Activated naive CD4-positive, alpha-beta T cell treated with anti-CD3 and anti-CD28 coated beads for 36 hours (primary cell): ENCODE measurements at places on chromosomes 11 and 22. TPM values are rescaled to one million over a fixed set of nuclear protein-coding genes. Genes with fewer than 3 reads are reported as not detected.
A peak's percentile ranks its signal among the peaks of the same experiment; 100 is the strongest.

DNA sequence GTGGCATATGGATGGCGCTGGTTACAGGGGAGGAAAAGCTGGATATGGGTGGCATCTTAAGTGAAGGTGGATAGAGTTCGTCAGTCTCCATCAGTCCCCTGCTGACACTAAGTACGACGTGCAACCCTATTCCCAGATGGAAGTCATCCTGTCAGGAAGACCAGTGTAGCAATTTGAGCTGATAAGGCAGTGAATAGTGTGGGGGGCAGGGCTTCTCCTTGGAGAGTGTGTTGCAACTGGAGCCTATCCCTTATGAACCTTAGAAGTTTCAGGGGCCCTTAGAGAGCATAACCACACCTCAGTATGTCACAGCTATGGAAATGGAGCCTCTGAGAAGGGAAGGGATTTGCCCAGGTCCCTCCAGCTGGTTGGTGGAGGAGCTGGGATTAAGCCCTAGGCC is 36.1 kb upstream of the ANKK1 start:
- DNase-seq = no peak

DNA sequence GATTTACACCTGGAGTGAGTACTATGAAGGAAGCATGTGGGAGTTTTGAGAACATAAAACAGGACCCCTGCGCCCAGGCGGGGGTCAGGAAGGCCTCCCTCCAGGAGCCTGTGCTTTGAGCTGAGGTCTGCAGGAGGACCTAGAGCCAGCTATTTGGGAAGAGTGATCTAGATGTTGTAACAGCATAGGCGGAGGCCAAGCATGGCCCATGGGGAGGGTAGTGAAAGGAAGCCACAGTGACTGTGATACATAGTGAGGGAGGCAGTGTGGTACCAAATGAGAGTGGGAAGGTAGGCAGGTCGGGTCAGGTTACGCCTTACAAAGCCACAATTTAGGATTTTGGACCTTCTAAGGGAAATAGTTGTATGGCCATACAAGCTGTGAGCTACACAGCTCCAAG is 147.5 kb downstream of the PARVA start:
- no peak for DNase-seq

GRCh38 chr22:31102441-31103081 is 4.8 kb downstream of the SELENOM start:
- DNase-seq = no peak

DNA sequence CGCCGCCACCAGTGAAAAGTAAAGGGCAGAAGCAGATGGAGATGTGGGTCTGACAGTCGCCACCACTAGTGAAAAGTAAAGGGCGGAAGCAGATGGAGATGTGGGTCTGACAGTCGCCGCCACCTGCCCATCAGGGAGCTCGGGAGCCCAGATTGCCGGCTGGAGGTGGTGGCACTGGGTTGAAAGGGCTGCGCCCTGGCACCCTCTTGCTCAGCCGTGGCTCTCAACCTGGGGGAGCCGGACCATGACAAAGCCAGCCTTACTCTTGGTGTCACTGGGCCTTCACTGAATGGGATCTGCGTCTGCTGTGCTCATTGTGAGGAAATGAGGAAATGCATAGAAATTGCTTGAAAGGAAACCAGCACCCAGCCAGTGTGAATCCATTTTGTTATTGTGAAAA is 36.3 kb downstream of the AP2A2 start:
- no peak for DNase-seq

- DNase-seq = peak; percentile 53
Observed at GRCh38 chr22:37472418-37473006, 13.7 kb downstream of the MFNG start.

DNA sequence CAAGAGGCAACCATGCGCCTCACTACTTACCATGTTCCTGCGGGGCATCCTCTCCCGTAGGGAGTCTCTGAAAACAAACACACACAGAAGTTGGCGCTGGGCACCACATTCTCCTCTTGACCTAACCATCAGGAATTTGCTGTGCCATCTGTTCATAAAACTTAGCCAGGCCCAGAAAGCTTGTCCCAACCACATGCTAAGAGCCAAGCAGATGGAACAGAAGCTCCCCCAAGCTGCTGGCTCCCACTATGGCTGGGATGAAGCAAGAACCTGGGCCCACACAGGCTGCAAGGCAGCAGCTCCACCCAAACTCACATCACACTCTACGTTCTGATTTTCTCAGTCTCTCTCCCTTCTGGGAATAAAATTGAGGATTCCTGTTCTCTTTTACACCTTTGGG is 17.4 kb downstream of the HPS4 start:
- DNase-seq = no peak

DNA sequence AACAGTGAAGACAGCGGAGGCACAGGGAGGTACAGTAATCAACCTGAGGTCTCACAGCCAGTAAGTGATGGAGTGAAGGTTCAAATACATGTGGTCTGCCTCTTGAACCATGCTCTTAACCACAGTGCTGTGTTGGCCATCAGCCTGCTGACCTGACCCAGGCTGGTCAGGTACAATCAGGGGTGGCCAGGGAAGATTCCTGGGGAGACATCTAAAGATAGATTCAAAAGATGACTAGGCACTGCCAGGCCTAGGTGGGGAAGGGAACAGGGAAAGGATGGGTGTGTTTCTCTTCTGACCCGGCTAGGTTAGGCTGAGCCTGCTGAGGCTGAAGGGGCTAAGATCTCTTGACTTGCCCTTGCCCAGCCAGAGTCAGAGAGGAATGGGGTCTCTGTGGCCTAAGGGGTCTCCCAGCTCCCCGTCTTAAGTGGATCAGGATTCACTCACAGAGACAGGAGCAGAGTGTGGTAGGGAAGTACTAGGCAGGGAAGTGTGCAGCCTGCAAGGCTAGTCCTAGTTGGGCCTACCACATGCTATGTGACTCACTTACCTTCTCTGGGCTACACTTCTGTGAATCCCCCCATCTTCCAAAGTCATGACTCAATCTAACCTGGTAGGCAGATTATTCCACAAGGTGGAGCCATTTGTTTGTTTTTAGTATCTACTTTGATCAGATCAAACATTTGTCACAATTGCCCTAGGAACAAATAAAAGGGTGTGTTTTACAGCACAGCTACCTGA is 10.4 kb upstream of the SREBF2 start:
- peak; percentile 65 for DNase-seq

GRCh38 chr11:21412652-21413383 is 743.4 kb downstream of the NELL1 start:
- no peak for DNase-seq

DNA sequence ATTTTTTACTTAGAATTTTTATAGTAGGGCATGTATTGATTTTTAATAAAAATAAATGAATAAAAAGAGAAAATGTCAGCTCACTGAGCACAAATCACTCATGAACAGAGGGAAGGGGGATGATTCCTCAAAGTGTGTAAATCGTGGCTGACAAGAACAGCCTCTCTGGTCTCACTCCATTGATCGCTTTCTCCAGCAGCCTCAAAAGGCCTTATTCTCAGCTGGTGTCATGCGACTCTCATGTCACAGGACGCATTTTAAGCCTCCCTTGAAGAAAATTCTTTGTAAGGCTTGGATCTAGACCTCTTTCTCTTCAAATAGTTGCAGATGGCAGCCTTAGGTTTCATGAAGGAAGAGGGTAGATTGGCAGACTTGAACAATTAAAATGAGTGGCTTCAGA is 33.9 kb upstream of the SLC5A12 start:
- no peak for DNase-seq

DNA sequence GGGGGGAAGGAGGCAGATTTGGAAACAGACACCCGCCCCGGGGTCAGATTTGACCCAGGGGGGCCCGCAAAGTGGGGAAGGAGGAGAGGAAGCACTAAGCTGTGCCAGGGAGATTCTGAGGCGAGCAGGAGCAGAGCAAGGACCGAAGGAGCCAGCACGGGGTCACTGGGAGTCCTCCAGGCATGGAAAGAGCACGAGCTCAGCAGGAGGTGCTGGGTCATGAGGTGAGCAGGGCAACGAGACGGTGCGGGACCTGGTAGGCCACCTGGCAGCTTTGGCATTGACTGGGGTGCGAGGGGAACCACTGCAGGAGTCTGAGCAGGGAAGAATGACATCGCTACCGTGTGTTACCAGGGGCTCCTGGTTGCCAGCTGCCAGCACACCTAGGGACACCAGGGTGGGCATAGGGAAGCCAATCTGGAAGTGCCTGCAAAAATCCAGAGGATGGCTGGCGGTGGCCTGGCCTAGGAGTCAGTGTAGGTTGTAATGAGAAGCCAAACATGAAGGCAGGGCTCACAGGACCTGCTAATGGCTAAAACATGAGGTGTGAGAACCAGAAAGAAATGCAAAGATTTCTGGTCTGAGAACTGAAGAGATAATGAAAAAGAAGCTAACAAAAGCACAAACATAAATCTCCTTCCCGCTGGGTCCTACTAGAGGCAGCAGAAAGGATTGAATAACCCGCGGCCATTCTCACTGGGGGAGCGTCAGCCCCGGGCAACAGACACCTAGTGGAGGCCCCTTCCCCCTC is 63.5 kb downstream of the MICAL3 start:
- no peak for DNase-seq

GRCh38 chr22:37316875-37317371 is 34.6 kb downstream of the CYTH4 start:
- DNase-seq = peak; percentile 85

DNA sequence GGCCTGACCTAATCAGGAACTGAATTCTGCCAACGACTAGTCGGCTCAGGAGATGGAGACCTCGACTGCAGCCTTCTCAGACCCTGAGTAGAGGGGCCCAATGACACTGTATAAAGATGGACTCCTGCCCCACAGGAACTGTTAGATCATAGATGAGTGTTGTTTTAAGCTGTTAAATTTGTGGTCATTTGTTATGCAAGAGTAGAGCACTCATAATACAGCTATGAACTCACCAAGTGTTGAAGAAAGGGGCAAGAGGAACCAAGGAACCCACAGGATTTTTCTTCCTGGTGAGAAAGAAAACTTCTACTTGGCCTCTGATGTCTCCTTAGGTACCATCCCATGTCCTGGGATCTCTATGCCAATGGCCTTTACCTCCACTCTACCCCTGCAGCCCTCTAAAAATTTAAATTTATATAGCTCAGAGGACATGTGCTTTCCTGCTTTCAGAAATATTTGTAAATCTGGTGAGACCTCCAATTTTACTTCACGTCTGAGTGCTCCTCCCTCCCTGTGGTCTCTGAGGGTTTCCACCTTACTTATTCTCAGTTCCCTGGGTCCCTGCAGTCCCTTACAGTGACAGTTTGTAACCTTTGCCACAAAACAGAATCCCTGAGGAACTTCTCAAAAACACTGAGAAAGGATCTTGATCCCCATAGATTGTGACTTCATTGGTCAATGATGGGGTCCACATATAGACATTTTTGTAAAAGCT is 256.3 kb upstream of the ARHGAP20 start:
- DNase-seq = no peak

GRCh38 chr11:114366331-114367243 is 33.7 kb downstream of the C11orf71 start:
- DNase-seq = no peak

DNA sequence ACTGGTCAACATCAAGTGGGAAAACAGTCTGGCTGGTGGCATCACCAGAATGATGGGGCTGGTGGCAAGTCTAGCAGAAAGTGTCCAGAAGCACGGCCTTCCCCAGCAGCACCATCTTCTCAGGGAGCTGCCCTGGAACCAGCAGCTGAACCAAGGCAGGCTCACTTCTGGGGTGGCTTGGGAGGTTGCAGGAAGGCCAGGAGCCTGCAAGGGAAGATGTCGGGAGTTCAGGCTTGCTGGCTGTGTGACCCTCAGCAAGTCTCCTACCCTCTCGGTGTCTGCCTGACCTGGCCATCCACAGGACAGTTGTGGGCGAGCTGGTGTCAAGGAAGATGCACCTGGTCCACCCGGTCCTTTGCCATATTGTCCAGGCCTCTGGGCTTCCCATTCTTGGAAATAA is 2.3 kb upstream of the PNPLA5 start:
- no peak for DNase-seq

GRCh38 chr11:11756718-11757117 is 85.1 kb upstream of the USP47 start:
- no peak for DNase-seq

DNA sequence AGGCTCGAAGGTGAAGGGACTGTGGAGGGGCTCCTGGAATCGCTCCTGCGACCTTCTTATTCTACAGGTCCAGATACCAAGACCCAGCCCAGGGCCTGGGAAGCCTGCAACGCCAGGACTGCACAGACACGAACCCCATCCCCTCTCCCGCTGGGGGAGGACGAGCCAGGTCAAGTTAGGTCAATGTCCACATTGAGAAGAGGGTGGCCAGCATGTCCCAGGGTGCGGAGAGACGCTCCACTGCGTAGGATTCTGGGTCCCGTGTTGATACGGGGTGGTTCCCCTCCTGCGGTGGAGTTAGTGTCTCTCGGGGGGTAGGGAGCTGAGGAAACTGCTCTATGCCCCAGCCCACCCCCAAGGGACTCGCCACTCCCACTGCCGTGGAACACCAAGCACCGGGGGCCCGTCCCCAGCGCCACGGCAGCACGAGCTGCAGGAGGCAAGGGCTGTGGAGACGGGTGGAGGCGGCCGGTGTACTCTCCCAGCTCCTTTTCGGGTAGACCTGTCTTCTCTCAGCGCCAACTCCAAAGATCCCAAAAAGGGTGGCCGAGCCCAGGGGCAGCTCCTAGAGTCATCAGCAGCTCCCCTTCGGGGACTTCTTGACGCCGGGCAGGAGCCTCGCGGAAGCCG is 1.6 kb downstream of the GSC2 start:
- DNase-seq = no peak

- no peak for DNase-seq
Observed at GRCh38 chr11:27212248-27212780, 150.7 kb downstream of the CCDC34 start.

Gene PTPN5
- total RNA-seq = not detected

Gene VSIG10L2
- not detected for total RNA-seq

Gene KIF18A
- 34.7 TPM for total RNA-seq

Gene SGSM1
- total RNA-seq = 0.17 TPM

Gene ANO9
- total RNA-seq = 28.9 TPM

Gene FOXR1
- total RNA-seq = not detected
